Stimulated activated CD4-positive, alpha-beta T cell treated with anti-CD3 and anti-CD28 coated beads, Interleukin-4, amount 100 ng/mL, for 1 hour (primary cell): ENCODE measurements at places on chromosomes 6 and 20.
A peak's percentile ranks its signal among the peaks of the same experiment; 100 is the strongest.

GRCh38 chr20:14757728-14758127 lies 420.3 kb upstream of the FLRT3 start:
- DNase-seq: no peak

- peak; percentile 48 for DNase-seq
Measured at GRCh38 chr6:43575105-43575771, 600 bp downstream of the XPO5 start.

DNA sequence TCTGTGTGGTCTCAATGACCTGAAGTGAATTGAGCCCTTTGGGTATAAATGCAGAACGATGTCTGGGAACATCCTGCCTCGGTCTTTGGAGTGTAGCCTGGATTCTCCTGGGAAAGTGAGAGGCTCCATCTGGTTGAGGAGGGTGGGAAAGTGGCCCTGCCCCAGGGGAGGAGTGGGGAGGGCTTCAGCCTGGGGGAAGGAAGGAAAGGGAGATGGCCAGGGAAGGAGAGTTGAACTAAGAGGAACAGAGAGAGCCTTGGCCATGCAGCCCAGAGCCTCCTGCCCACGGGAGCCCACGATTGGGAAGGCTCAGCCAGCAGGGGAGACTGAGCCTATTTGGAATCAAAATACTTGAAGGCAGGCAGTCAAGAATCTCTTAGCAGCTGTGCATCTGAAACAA lies 2.3 kb upstream of the EPB41L1 start:
- no peak for DNase-seq

DNA sequence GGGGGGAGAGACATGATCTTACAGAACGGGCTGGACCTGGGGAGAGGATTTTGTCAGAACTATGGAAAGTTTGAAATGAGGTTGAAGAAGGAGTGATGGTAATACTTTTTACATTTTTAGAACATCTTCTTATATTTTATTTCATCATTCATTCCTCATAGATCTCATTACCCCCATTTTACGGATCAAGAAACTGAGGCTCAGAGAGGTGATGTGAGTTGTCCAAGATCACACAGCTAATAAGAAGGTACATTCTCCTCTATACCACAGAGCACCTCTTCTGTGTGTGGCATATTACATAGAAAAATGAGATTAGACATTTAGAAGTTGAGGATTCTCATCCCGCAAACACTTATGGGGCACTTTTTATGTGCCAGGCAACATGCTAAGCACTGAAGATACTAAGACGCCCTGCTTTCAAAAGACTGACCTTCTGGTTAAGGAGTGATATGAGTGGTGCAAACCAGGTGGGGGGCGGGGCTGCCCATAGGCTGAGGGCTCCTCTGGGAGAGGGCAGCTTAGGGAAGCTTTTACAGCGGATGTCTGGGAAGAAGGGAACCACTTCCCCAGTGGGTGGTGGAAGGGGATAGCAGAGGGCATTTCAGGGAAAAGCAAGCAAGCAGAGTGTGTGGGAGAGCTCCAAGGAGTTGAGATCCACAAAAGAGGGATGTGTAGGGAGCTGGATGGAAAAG lies 17.4 kb upstream of the RNF39 start:
- no peak for DNase-seq

- DNase-seq: no peak
Measured at GRCh38 chr6:12288914-12289313, 1.2 kb upstream of the EDN1 start.

- no peak for DNase-seq
Measured at GRCh38 chr6:72894091-72894490, 272.2 kb downstream of the KCNQ5 start.

DNA sequence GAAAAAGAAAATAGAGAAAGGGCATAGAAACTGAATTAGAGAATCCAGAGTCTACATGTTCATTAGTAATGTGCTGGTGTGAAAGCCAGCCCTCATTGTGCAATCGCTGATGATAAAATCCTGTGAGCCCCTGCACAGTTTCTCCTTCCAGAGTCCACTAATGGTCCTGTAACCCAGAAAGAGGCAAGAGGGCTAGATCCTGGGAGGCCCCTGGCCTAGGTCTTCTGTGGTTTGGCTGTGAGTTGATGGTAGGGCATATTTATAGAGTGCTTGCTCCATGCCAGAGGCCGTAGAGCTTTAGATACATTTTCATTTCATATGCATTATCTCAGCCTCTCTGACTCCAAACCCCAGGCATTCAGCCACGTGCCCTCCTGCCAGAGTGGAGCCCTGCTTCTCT lies 94.9 kb upstream of the MTHFD1L start:
- DNase-seq: no peak

DNA sequence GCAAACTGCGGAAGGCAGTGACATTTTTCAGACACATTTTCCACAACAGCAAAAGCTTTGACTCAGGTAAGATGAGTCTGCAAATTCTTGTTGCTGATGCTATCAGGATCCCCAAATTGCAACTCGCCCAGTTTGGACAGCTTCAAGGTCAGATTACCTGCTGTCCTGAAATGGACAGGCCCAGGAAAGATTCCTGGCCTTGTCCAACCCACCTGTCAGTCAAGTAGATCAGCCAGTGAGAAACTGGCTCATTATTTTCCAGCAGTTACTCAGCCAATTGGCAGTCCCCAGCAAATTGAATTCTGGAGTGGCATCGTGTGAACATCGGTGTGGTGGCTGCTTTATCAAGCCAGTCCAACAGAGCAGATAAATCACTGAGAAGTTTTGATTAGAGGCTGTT lies 84.5 kb upstream of the SNAP25 start:
- DNase-seq: no peak

- no peak for DNase-seq
Measured at GRCh38 chr20:41247523-41248367, 69.8 kb downstream of the ZHX3 start.

DNA sequence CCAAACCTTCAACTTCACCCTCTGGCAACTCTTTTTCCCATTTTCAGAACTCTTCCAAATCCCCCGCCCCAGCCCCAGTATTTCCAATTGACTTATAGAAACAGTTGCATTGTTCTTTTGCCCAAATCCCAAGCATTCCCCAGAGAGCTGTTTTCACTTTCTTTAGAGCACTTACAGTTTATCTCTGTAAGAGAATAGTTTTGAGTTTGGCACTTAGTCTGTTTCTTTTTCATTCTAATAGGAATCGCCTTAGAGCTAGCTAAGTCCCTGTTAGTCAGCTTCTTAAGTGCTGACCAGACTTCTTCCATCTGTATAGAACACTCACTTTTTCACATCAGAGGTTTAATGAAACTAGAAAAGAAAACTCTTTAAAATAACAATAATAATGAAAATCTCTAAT lies 374.2 kb upstream of the FLRT3 start:
- no peak for DNase-seq
